Diencephalon (tissue), 1 donor: ENCODE measurements at places on chromosomes 11 and 22. TPM values are rescaled to one million over a fixed set of nuclear protein-coding genes. Genes with fewer than 3 reads are reported as not detected.

Gene SHISAL1
- 43.8 TPM for total RNA-seq

Gene LBHD1
- 3.9 TPM for total RNA-seq

Gene OR4D11
- total RNA-seq: not detected

Gene NLRP14
- total RNA-seq: 0.92 TPM

Gene DRD4
- total RNA-seq: not detected

Gene NPAS4
- total RNA-seq: 1.6 TPM
